ENCODE measurements at places on chromosomes 11 and 22.

DNA sequence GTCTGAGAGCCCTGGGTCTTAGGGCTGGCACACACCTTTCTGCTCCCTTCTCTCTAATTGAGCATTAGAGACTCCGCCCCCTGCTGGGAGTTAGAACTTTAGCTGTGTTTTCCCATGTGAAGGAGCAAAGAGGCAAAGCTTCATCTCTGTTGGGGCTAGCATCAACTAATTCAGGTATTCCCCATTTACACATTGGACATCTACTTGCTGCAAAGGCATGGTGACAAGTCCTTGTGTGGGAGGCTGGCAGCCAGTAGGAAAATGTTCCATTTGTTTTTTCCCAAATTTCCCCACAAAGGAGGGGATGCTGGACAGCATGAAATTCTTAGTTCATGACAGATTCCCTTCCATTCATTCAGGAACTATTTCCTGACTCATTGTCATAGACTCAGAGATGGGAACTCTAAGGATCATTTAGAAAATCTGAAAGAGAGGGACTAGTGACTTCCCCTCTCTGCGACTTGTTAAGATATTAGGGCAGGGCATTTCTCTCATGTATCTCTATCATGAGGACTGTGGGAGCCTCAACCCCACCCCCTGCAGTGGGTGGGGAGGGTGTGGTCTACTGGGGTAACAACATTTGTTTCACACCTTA lies 3.6 kb downstream of the CD44 start:
- DNase-seq: peak; percentile 49

GRCh38 chr11:34501949-34502348 lies 11.6 kb downstream of the ELF5 start:
- peak; percentile 9 for DNase-seq

- DNase-seq: no peak
Measured at GRCh38 chr11:73203790-73204189, 14.3 kb upstream of the P2RY2 start.

- peak; percentile 46 for DNase-seq
Measured at GRCh38 chr22:46833228-46833627, 70.8 kb downstream of the TBC1D22A start.

DNA sequence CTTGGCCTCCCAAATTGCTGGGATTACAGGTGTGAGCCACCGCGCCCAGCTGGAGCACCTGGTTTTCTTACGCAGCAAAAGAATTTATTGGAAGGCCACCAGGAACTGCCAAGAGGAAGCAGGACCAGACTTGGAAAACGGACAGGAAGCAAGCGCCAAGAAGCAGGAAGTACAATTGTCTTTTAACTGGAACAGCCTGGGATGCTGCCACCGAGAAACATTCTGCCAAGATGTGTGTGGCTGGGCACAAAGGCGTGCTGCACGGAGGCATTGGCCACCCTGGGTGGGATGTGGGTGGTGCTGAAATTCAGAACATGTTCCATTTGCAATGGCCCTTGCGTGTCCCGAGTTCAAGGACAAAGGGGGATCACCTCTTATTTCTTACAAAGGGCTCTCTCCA lies 15.4 kb downstream of the SLC3A2 start:
- DNase-seq: no peak

DNA sequence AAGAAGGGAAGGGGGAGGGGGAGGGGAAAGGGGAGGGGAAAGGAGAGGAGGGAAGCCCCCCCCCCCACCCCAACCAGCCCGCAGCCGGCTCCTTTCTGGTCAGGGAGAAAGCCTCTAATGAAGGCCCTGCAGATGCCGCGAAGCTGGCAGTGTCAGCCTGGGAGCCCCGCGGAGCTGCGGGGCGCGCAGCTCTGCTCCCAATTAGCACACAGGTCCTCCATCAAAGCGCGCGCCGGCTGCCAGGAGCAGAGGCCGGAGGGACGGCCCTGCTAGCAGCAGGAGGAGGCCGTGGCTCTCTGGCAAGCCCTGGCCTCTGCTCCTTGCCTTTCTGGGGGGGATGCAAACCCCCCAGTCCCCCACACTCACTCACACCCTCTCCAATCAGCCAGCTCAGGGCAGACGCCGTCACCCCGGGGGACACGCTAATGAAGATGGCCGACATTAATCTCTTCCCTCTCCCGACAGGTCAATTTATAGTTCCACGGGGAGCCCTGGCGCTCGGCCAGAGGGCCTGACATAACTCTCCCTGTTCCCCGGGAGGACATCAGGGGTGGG lies 70.5 kb upstream of the TCF20 start:
- no peak for DNase-seq

DNA sequence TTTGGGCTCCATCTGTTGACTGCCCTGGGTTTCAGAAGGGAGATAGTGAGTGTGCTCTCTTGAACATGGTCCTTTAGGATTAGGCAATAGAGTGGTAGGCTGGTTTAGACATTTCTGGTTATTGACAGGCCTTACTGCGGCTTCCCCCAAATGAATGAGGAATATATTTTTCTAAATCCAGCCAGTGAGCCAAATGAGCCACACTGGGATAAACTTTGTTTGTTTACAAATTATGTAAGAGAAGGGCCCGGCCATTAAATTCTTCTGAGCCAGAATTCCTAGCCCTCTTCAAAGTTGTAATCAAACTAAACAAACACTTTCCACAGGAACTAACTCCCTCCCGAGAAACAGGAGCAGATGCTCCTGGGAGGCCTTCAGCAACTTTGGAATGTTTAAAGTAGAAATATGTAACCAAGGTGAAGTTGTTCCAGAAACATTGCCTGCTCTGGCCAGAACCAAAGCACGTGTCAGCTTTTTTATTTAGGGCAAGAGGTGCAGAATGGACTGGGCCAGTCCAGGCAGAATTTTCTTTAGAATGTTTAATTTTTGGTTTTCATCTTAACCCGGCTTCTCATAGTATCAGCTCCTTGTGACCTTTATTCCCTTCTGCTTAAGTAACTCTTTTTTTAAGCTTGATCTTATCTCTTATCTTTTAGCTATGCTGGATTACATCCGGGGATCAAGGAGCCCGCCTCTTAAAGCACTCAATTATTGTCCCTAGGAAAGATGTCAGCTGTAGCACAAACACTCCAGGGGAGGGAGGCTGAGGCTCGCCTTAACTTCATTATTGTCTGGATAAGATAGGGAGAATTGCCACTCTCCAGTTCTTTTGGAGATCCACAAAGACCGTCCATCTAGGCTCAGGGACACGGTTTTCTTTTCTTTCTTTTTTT lies 28.7 kb downstream of the ZNRF3 start:
- peak; percentile 45 for DNase-seq

All from iris pigment epithelial cell (primary cell).